CD8-positive, alpha-beta memory T cell (primary cell): ENCODE measurements at places on chromosomes 1 and 21.

DNA sequence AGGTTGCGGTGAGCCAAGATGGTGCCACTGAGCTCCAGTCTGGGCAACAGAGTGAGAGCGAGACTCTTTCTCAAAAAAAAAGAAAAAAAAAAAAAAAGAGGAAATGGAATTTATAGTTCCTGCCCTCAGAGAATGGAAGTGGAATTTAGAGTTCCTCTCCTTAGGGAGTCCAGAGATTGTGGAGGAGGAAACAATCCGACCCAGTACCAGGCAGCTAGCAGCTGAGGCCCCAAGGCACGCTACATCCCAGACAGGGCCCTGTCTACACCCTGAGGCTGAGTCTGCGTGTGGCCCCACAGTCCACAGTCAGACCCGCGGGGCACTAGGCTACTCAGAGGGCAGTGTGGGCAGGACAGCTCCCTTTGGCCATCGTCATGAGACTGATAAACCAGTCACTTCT is 1.9 kb upstream of the MFN2 start:
- DNase-seq: no peak

DNA sequence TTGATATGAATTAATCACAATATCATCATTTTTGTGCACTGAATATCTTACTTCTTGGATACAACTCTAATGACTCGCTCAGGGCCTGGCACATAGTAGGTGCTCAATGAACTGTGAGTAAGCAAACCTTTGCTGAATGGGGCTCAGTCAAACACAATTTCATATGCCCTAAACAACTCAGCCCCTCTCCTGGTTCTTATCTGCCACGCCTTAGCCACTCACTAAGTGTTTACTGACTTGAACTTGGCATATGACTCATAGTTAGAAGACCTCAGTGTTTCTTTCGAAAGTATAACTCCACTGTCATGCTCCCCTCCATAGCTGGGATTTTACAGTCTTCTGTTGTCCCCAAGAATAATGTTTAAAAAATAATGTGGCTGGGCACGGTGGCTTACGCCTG is 4.8 kb upstream of the IFNLR1 start:
- DNase-seq: no peak

GRCh38 chr1:226433341-226433720 is 25.4 kb upstream of the PARP1 start:
- DNase-seq: no peak

GRCh38 chr1:201307231-201307630 is 23.9 kb downstream of the PKP1 start:
- no peak for DNase-seq

GRCh38 chr1:66197785-66198184 is 336.2 kb upstream of the SGIP1 start:
- DNase-seq: no peak

GRCh38 chr1:219549215-219549614 is 63.7 kb downstream of the ZC3H11B start:
- DNase-seq: no peak
